ENCODE measurements at places on chromosomes 11 and 22.

DNA sequence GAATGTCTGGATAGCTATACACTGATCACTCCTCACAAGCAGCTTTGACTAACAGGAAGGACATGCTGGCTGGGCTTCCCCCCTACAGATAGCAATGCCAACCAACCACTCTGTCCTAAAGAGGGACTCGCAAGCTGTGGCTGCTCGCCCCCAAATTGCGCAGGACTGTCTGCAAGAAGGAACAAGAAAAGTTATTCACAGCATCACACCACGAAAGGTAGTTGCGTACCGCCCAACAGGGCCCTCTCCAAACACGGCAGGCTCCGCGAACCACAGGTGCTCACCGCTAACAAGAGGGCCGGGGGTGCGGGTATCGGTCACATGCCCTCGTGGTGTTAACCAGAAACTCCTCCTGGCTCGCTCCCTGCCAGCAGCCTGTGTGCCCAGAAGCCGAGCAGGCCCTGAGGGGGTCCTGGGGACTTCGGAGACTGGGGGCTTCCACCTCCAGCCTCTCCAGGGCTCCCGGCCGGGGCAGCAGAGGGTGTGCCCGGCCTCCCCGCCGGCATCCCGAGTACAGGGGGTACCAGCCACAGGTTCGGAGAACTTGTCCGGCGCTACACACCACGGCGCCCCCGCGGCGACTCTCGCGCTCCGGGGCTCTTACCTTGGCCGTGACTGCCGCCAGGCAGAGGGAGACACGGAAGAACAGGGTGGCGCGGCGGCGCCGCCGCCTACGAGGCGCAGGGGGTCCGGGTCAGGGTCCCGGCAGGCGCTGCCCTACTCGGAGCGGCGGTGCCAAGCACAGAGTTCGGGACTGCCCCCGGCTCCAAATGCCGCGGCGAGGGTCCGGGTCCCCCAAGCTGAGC, 682 bp downstream of the LARGE1 start:
- DNase-seq, result no peak

GRCh38 chr22:32079130-32080089, 36.3 kb downstream of the SLC5A1 start:
- DNase-seq, result no peak

GRCh38 chr11:39992551-39992950, 1466.9 kb downstream of the LRRC4C start:
- no peak for DNase-seq

DNA sequence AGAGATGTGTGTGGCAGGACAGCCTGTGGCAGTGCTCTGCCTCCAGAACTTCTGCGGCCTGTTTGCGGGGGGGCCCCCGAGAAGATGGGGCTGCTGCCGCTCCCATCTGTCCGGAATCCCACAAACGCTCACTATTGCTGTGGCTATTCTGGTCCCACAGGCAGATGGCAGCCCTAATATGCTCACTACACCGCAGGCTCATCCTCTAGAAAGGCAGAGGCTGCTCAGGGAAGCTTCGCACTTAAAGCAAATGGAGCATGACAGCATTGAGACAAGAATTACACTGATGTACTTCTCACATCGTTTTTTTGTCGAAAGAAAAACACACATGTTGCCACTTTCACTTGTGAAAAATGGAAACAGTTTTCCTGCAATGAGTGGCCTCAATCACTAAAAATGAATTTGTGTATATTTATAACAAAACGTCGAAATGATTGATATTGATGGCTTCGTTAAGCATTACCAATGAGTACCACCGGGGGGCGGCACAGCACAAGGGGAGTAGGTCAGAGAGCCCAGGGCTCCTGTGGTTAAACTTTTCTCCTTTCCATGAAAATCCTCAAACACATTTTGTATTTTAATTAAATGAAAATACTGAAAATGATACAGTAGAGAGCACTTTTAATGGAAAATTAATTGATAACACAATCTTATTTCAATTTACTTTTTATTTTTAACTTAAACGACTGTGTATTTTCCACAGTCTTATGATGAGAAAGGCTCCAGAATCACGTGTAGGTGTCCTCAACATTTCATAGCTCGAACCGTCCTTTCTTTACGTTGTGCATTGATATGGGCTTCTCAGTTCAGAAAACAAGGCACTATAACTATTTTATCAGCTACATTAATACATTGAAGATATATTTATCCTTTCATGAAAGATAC, 69.1 kb downstream of the CTTN start:
- DNase-seq, result no peak

GRCh38 chr11:36035454-36035853, 91.6 kb downstream of the LDLRAD3 start:
- DNase-seq, result no peak

- no peak for DNase-seq
Measured at GRCh38 chr11:45113807-45114206, 32.6 kb upstream of the PRDM11 start.

- DNase-seq, result no peak
Measured at GRCh38 chr11:104876861-104877431, 21.3 kb downstream of the CASP12 start.

DNA sequence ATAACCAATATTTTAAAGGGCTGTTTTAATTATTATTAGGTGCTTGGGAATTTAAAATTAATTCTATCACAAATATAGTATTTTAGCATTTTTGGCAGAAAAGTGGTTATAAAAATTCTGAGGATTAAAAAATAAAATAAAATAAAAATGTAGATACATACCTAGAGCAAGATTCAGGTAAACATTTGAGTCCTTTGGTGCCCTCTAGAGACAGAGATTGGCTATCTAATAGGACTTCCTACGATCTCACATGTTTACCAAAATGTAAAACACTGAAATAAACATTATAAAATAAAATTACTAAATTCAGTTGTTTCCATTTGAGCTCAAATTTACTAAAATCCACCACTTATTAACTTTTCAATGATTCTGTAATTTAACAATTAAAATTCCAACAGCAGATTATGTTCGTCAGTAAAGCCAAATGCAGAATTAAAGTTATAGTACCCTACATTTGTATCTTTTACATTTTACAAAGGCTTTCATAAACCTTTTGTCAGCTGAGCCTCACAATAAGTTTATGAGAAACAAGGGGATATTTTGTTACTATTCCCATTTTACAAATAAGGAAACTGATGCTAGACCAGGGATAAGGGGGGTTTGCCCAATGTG, 27.7 kb downstream of the SLC36A4 start:
- DNase-seq, result no peak

DNA sequence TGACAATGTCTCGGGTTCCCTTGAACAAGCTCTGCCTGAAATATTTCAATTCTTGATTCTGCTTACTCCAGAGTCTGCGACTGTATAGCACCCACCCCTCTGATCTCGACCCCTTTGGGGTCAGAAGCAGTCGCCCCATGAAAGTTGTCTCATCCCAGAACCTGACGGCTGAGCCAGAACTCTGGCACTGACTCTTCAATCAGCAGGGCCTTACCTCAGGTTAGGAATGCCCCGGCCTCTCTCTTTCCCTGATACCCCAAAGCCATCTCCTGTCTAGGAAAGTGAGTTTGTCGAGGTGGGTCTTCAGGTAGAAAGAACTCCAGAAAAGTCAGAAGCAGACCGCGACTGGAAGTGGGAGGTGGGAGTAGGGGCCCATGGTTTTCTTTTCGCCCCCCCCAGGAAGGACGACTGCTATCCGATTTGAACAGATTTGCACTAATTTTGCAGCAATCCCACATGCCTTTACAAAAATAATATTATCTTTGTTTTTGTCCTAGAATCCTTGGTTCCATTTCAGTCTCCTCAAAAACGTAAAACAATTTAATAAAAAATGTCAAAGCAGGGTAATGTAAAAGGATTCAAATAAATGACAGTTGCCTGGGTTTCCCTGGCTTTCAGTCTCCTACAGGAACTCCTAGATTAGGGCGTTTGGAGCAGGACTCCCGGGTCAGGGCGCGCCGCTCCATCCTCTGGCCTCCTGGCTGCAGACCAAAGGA, 898 bp upstream of the ROBO3 start:
- no peak for DNase-seq

- DNase-seq, result no peak
Measured at GRCh38 chr11:131385763-131386390, 15.5 kb downstream of the NTM start.

DNA sequence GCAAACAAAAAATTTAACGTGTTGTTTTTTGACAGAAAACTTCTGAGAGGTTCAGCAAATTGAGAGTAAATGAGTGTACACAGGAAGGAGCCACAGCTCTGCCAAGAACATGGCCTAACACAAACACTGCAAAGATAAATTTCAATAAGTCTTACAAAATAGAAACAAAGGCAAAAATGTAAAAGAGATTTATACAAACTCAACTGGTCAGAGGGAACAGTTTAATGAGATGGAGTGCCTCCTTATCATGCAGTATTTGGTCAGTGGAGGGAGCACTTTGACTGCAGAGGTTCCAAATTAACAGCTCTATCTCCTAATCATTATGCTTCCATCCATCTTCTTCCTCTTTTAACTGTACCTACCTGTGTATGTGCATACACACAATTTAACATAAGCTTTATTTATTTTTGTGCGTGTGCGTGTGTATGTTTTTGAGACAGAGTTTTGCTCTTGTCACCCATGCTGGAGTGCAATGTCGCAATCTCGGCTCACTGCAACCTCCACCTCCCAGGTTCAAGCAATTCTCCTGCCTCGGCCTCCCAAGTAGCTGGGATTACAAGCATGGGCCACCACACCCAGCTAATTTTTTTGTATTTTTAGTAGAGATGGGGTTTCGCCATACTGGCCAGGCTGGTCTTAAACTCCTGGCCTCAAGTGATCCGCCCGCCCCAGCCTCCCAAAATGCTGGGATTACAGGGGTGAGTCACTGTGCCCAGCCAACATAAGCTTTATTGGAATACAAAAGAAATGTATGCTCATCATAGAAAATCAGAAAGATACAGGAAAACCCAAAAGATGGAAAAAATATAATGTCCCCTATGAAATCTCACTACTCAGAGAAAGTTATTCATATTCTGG, 111.9 kb downstream of the MRTFA start:
- peak; percentile 22 for DNase-seq

GRCh38 chr11:32341620-32342613, 93.4 kb downstream of the WT1 start:
- DNase-seq, result no peak

DNA sequence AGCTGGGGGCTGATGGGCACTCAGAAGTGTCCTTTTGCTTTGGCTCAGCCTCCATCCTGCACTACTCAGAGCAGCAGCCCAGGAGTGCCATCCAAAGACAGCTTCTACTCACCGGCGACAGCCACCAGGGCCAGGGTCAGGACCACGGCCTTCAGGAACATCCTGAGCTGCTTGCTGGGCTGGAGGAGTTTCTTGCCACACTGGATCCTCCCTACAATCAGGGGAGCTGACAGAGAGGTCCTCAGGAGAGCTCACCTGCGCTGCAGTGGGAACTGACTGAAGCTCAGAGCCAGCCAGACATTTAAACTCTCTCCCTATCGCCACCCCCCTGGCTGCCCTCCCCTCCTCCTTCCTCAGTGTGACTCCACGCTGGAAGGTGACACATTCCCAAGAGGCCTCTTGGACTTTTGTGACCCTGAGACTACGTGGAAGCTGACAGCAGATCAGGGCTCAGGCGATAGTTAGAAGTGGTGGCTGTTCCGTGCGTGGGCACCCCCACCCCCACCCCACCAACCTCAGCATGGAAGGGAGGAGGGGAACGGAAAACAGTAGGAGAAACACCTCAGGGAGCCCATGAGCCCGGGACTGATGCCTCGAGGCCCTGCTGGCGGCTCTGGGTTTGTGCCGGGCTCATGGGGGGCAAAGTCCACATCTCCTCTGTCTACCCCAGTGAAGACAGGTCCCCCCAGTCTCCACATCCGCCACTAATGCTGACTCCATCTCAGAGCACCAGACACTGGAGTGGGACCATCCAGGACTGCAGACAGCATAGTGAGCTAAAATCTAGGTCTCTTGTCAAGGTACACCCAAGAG, at the start of gene APOA4:
APOA4 (minus strand) TSS at position 274 of the 813 bp plus-strand sequence; CDS start at position 161, 113 bp downstream.
- DNase-seq, result no peak

- DNase-seq, result no peak
Measured at GRCh38 chr11:66277471-66278362, at the start of gene CNIH2. Gene CNIH2 (plus strand): TSS chr11:66278175. CDS start chr11:66278457, 282 bp downstream.

DNA sequence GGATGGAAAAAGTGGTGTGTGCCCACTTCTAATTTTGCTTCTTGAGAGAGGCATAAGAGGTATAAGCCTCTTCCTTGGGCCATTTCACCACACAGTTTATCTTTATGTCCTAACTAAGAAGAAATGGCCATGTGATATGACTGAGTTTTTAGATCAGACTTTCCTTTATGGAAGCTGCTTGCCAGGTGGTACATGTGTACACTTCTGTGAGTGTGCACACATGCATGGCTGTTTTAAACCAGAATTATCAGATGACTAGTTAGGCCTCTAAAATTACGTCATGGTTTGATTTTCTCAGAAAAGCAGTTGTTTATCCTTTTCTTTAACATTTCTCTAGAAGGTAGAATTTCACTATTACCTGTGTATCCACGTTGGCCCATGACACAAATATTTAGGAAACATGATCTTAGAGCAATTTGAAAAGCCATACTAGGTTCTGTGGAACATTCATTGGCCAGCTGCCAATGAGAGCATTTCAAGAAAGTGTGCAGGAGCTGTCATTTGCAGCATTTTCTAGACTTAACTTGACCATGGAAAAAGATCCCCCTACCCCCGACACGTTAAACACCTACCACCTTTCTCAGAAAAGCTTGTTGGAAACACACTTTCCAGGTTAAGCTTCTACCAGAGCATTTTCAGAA, 109.2 kb upstream of the GAL start:
- DNase-seq, result no peak

GRCh38 chr22:35393116-35394010, 6.6 kb upstream of the MCM5 start:
- DNase-seq, result no peak

GRCh38 chr11:33874433-33874832, 17.4 kb downstream of the LMO2 start:
- no peak for DNase-seq

- DNase-seq, result no peak
Measured at GRCh38 chr22:29275167-29275566, 7.1 kb downstream of the EWSR1 start.

- DNase-seq, result no peak
Measured at GRCh38 chr11:70608568-70609470, 210.5 kb downstream of the CTTN start.

DNA sequence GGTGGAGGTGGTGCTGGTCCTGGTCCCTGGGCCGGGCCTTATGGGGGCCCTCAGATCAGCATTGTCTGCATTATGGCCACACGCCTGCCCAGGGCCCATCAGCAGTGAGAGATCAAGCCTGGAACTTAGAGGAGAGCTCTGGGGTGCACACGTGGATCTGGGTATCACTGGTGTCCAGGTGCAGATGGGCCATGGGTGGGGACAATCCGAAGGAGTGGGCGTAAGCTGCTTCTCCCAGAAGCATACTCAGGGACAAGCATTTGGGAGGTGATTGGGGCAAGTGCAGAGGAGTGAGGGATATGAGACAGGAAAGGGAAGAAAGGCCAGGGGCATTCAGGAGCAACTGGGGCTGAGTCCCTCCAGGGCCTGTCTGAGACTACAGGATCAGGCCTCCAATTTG, 84.3 kb downstream of the CSNK2A3 start:
- DNase-seq, result no peak

Measured in CMK (cell line).